ENCODE measurements at places on chromosomes 16 and 17. TPM values are rescaled to one million over a fixed set of nuclear protein-coding genes. Genes with fewer than 3 reads are reported as not detected.
A peak's percentile ranks its signal among the peaks of the same experiment; 100 is the strongest.

Gene BCO1
- not detected for total RNA-seq

Gene EMP2
- total RNA-seq, result 8.6 TPM

Gene GAN
- total RNA-seq, result 3.6 TPM

Gene CAVIN1
- 63.3 TPM for total RNA-seq

Gene ARL5C
- not detected for total RNA-seq

Gene CLEC18A
- 2.1 TPM for total RNA-seq

Gene KRT28
- not detected for total RNA-seq

Gene IRX5
- not detected for total RNA-seq

GRCh38 chr16:21526923-21527807 lies 72.2 kb upstream of the METTL9 start:
- no peak for DNase-seq

DNA sequence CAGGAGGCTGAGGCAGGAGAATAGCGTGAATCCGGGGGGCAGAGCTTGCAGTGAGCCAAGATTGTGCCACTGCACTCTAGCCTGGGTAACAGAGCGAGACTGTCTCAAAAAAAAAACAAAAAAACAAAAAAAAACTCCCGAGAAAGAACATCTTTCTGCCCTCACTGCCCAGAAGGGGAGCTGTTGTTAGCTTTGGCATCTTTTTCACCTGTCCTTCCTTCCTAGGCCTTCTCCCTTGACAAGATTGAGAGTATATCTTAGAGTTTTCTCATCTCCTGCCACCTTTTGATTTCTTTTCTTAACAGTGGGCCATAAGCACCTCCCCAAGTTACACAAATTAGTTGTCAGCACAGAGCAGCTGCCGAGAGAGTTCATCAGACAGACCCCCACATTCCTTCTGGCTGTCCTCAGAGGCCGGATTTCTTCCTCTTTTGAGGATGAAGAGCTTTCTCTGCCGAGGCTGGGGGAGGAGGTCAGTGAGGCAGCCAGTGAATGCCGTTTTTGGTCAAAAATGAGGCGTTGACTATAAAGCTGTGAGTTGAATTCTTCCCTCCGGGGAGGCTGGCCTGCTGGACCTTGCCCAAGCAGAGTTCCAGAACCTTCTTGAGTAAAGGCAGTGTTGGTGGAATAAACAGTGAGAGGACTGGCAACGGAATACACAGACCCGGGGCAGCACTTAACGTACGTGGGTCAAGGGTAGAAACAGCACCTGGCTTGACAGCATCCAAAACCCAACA lies 127.0 kb downstream of the ABCC6 start:
- peak; percentile 30 for DNase-seq

GRCh38 chr17:27466743-27467375 lies 10.6 kb downstream of the KSR1 start:
- DNase-seq, result no peak

- no peak for DNase-seq
These were observed 36.6 kb upstream of the EMP2 start for GRCh38 chr16:10616756-10617640.

DNA sequence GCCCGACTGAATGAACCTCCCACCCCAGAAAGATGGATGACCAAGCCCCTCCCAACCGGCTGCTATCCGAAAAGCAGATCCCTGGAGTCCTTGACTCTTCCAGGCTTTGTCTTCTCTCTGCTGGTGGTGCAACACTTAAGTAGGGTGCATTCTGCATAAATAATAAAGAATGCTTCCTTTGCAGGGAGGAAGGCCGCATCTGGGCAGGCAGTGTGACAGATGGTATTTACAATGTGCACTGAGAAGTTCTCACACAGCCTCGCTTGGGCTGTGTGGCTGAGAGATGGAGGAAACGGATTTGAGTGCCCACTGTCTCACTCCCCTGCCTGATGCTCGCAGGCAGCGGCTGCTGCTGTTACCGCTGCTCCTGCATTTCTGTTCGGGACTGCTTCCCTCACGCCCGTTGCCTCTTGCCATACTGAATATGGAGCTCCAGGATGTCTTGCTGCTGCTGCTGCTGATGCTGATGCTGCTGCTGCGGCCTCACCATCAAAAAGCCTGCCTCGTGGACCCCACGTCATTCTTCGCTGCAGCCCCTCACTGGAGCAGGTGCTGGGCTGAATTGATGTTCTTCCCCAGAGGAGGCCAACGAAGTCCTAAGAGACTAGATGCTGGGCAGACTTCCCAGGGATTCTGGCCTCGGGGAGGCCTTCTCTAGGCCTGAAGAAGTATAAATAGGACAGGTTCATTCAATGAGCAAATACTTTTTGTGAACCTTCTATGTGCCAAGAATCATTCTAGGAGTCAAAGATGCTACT lies 7.1 kb upstream of the RHBDL3 start:
- DNase-seq, result no peak

DNA sequence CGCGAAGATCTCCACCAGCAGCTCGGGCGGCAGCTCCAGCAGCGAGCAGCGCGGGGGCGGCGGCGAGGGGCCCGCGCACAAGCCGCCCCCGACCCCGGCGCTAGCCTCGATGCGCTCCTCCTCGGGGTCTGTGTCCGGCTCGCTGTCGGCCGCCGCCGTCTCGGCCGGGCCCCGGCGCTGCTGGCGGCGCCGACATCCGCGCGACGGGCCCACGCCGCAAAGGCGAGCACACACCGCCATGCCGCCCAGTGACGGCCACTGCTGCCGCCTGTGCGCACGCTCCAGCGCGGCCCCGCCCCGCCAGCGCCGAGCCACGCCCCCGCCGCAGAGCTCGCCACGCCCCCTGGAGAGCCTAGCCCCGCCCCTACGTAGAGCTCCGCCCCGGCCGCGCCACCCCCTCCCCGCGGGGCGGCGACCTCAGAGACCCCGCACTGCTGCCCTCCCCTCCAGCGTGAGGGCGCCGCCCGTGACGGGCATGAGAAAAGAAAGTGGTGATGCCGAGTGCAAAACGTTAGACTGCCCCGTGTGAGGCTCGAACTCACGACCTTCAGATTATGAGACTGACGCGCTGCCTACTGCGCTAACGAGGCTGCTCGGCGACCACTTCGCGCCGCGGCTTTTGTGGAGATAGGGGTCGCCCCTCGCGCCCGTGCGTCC lies at the start of gene FBXO31:
Gene FBXO31 (minus strand): TSS at position 272 of the 657 bp plus-strand sequence. CDS start 32 bp downstream, at position 240.
- DNase-seq, result peak; percentile 83

DNA sequence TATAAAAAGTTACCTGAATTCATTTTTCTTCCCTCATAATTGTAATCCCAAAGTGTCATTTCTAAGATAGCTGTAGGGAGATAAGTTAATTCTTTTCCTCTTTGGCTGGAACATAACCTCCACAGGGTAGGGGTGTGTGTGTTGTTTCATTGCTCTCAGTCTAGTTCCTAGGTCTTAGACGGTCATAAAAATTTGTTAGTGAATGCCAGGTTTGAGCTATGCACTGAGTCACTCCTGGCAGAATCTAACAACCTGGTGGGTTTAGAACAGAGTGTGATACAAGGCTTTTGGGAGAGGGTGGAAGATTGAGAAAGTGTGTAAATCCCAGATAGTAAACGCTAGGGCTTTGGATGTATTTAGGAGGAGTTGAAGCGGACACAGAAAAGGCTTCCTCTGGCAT lies 894 bp upstream of the PHKG2 start:
- no peak for DNase-seq

- no peak for DNase-seq
These were observed 91.1 kb downstream of the ANKFN1 start for GRCh38 chr17:56244268-56244890.

- no peak for DNase-seq
These were observed 5.5 kb downstream of the C1QTNF1 start for GRCh38 chr17:79029327-79030009.

DNA sequence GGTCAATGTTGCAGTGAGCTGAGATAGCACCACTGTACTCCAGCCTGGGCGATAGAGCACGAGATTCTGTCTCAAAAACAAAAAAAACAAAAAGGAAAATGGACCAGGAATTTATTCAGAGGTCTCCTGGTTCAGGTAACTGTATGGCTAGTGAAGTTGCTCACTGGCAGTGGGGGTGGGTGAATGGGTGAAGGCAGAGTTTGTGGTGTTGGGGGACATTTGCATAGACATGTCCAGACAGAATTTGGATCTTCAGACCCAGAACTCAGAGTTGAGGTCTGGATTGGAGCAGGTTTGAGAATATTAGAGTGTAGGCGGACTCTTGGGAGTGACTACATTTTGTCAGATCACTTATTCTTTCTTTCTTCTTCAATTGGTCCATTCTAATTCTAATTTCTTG lies 55.0 kb downstream of the SMPD3 start:
- no peak for DNase-seq

DNA sequence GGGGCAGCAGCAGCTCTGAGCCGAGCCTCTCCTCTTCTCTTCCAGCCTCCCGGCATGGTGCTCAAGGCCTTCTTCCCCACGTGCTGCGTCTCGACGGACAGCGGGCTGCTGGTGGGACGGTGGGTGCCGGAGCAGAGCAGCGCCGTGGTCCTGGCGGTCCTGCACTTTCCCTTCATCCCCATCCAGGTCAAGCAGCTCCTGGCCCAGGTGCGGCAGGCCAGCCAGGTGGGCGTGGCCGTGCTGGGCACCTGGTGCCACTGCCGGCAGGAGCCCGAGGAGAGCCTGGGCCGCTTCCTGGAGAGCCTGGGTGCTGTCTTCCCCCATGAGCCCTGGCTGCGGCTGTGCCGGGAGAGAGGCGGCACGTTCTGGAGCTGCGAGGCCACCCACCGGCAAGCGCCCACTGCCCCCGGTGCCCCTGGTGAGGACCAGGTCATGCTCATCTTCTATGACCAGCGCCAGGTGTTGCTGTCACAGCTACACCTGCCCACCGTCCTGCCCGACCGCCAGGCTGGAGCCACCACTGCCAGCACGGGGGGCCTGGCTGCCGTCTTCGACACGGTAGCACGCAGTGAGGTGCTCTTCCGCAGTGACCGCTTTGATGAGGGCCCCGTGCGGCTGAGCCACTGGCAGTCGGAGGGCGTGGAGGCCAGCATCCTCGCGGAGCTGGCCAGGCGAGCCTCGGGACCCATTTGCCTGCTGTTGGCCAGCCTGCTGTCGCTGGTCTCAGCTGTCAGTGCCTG lies 4.4 kb downstream of the PIGQ start:
- DNase-seq, result no peak

GRCh38 chr17:80981062-80981902 lies 10.4 kb upstream of the CHMP6 start:
- no peak for DNase-seq

GRCh38 chr17:30449480-30449879 lies 27.7 kb upstream of the GOSR1 start:
- peak; percentile 21 for DNase-seq

DNA sequence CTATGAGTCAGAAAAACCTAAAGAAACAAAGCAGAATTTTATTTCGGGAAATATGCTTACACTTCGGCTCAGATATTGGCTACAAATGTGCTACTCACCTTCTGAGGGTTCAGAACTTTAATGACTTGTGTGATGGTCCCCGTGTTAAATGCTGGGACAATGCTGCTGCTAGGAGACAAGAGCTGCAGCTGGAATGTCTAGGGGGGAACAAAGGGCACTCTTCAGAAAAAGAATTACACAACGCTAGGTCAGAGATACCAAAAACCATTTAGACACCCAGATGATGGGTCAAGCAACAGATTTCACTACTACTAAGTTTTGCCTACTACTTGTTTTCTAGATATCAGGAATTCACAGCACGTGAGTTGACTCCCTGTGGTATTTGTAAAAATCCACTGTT lies 10.0 kb upstream of the PHLPP2 start:
- DNase-seq, result no peak

DNA sequence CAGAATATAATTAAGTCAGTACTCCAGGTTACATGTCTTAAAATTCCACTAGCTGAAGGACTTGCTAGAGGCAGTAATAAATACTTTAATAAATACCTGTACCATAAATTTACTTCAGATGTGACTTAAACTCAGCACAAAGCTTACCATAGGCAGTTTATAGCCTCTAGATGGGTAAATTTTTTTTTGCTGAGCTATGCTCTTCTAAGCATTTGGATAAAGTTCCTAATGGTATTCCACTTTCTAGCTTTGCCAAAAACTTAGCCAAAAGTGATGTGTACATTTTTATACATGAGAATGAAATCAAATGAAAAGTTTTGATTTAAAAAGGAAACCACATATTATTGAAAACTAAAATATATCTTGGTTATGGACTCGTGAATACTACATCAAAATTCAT lies 63.7 kb upstream of the DHX40 start:
- DNase-seq, result no peak

DNA sequence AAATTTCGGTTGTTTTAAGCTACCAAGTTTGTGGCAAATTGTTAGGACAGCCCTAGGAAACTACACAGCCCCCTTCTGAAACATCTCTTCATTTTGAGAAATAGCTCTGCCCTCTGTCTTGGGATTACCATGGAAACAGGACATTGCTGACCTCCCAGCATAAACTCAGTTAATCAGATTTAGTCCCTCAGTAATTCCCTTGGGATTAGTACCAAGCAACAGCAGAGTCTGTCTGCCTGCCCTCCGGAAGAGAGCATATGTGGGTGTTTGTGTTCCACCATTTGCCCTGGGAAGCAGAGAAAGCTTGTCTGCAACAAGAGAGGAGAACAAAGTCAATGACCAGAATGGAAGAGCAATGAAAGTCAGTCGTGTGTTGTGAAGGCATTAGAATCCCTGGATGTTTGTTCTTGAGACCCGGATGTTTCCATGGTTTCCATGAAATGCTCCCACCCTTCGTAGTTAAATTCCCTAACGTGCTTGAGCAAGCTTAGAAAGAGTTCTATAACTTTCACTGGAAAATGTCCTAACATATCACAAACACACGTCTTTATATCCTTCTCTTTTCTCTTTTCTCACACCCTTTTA lies 26.2 kb downstream of the NUDT7 start:
- no peak for DNase-seq
